ENCODE measurements at places on chromosomes 2 and 18. TPM values are rescaled to one million over a fixed set of nuclear protein-coding genes. Genes with fewer than 3 reads are reported as not detected.
A peak's percentile ranks its signal among the peaks of the same experiment; 100 is the strongest.

GRCh38 chr18:24801001-24801400, 340.6 kb downstream of the HRH4 start:
- peaks cover 12% of the 10 kb centered on the region for H3K4me1 ChIP-seq
- DNase-seq: no peak

DNA sequence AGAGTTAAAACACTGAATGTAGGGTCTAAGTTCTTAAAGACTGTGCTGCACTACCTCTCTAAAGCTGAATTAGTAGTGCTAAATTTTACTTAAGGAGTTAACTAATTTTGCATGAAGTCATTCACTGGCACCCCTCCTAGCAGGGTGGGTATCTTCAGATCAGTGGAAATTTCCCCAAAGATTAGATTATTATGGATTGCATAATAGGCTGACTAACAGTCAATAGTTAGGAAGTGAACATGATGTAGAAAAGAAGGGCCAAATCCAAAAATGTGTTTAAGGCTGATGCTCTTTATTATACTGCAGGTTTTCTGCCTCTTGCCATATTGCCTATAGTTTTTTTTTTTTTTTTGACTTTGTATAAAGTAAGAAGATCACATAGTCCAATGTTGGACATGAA, 5.2 kb downstream of the ZNF638 start:
- H3K27ac ChIP-seq: no peak overlapping the region
- H3K36me3 ChIP-seq: peaks cover 27% of the 10 kb centered on the region
- H3K4me1 ChIP-seq: peaks cover 32% of the 10 kb centered on the region
- no peaks in the 10 kb centered on the region for H3K27me3 ChIP-seq

DNA sequence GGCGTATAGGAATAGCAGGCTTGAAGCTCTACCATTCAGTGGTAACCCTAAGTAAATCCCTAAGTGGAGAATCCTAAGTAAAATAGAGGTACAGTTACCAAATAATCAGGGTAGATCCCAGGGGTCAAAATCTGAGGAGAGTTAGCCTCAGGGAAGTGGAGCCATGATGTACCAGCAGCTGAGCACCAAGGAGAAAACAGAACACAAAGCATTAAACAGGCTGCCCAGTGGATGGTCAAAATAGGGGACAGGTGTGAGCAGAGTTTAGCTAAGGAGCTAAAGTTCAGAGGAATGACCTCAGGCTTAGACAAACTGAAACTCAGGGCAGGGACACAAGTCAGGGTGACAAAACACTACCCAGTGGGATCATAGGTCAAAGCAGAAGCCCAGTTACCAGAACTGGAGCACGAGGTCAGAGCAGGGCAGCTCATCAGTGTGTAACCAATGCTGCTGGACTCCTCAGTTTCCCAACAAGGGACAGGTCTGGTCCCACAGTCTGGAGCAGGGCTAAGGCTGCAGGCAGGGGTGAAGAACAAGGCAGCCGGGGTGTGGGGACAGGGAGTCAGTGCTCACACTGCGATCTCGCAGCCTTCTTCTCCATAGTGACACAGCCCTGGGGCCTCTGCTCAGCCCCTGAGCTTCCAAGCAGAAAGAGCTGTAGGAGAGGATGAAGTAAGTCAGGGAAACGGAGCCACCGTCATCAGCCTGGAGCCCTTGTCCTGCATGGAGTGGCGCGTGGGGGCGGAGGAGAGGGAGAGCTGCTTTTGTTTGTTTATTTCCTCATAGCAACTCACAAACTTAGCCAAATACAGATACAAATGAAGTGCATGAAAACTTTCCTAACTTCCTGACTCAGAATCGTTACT, 264.0 kb downstream of the MREG start:
- no peak overlapping the region for H3K4me3 ChIP-seq
- no peaks in the 10 kb centered on the region for H3K27me3 ChIP-seq
- no peak for DNase-seq

DNA sequence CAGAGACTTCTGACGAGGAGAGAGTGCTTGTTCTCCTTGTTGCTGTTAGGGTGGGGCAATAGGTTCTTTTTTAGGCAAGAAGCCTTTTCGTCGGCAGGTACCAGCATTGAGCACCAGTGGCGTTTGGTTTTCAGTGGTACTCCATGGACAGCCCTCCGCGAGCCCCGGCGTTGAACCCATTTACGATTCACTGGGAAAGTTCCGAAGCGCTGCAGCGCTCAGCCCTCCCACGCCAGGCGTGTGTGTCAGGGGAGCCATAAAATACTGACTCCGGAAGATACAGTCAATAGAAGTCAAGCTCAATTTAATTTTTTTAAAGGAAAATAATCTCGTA, 494 bp upstream of the ROCK1 start:
- H3K4me3 ChIP-seq: no peak overlapping the region
- H3K36me3 ChIP-seq: peaks cover 24% of the 10 kb centered on the region
- DNase-seq: no peak
- H3K4me1 ChIP-seq: peaks cover 4% of the 10 kb centered on the region
- H3K27ac ChIP-seq: peak overlapping the region; percentile 24

DNA sequence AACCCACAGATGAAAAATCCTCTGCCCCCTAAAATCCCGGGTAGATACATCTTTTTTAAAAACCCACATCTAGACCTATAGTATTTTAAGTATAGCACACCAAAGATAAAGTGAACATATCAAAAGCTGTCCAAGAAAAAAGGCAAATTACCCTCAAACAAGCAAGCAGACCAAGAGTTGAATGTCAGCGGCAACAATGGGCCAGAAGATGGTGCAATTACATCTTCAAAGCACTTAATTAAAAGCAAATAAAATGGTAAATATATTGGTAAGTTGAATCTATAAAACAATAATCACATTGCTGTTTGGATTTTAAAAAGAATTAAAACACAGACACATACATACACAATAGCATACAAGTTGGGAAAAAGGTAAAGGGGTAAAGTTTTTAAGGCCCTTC, 98.5 kb downstream of the MYOM1 start:
- H3K36me3 ChIP-seq: no peaks in the 10 kb centered on the region
- no peak for DNase-seq
- no peak overlapping the region for H3K4me3 ChIP-seq
- peaks cover 19% of the 10 kb centered on the region for H3K4me1 ChIP-seq

DNA sequence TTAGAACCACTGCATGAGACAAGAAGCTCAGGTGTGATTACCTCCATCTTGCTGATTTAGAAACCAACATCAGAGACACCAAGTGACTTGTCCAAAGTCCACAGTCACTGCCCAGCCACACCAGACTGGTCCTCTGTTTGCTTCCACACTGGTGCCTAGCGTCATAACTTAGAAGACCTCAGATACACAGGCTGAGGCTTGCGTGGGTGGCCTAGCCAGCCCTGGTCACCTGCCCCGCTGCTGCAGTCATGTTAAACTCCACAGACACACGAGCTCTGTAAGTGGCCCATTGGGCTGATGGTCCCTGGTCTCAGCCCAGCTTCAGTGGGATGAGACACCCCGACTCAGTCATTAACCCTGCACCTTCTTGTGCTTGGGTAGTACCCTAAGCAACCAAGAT, 47.1 kb downstream of the CNGA3 start:
- DNase-seq: no peak
- peaks cover 76% of the 10 kb centered on the region for H3K27me3 ChIP-seq
- no peak overlapping the region for H3K4me3 ChIP-seq
- H3K27ac ChIP-seq: no peak overlapping the region

DNA sequence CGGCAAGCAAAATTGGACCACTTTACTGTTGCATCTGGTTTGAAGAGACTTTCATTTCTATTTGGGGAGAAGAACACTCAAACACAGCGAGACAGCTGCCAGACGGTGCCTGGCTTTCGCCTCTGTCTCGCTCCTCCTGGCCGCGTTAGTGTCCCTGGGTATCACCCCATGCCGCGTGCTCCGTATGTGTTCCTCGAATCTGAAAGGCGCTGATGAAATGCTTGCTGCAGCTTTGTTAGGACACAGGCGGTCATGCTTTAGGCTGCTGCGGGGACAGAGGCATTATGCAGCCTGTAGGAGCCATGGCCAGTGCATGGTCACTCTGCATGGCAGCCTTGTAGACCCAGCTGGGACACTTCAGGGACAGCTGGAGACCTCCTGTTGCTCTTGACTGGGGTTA, 53.9 kb downstream of the LDLRAD4 start:
- no peak overlapping the region for H3K27ac ChIP-seq
- no peaks in the 10 kb centered on the region for H3K36me3 ChIP-seq
- no peak overlapping the region for H3K4me3 ChIP-seq
- peaks cover 65% of the 10 kb centered on the region for H3K27me3 ChIP-seq
- peaks cover 8% of the 10 kb centered on the region for H3K4me1 ChIP-seq

GRCh38 chr18:10262566-10262965, 191.9 kb upstream of the APCDD1 start:
- no peak overlapping the region for H3K4me3 ChIP-seq
- no peak overlapping the region for H3K27ac ChIP-seq
- peaks cover 38% of the 10 kb centered on the region for H3K4me1 ChIP-seq

AAK1 gene
- 46.7 TPM for total RNA-seq

TEX44 gene
- total RNA-seq: not detected

WNT6 gene
- total RNA-seq: not detected

SPHKAP gene
- not detected for total RNA-seq

NYAP2 gene
- total RNA-seq: not detected

CNTNAP5 gene
- total RNA-seq: not detected

EGR4 gene
- total RNA-seq: 0.81 TPM

FAM110C gene
- total RNA-seq: 17.9 TPM
